Stimulated activated CD8-positive, alpha-beta memory T cell treated with anti-CD3 and anti-CD28 coated beads, Interleukin-4, amount 100 ng/mL, for 1 hour (primary cell): ENCODE measurements at places on chromosomes 3 and 15.

DNA sequence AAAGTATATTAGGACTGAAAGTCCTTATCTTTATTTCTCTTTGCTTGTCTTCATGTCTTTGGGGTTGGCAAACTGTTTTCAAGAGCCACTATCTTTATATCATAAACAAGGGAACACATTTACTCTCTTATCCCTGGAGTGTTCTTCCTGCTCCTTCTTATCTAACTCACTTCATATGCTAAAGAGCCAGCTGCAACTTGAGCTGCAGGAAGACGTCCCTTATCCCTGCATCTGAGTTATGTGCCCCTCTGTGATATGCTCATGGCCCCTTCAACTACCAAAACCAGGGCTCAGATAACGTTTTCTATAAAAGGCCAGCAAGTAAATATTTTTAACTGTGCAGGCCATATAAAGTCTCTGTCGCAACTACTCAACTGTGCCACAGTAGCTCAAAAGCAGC is 137.0 kb upstream of the CRBN start:
- no peak for DNase-seq

DNA sequence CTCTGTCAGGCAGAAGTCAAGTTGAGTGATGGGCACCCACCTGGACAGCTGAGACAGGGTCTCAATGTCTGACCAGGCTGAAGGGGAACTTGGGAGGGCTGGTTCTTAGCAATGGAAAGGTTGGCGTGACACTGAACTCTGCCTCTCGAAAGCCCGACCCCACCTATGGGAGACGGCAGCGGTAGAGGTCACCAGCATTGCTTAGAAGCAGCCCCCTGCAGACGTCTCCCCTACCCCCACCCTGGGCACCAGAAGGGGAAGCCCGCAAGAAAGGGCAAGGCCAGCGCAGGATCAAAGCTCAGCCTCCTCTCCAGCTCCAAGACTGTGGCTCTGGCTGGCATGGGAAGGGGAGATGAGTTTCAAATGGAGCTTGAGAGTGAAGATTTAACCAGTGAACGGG is 184.8 kb upstream of the LYSMD4 start:
- no peak for DNase-seq

DNA sequence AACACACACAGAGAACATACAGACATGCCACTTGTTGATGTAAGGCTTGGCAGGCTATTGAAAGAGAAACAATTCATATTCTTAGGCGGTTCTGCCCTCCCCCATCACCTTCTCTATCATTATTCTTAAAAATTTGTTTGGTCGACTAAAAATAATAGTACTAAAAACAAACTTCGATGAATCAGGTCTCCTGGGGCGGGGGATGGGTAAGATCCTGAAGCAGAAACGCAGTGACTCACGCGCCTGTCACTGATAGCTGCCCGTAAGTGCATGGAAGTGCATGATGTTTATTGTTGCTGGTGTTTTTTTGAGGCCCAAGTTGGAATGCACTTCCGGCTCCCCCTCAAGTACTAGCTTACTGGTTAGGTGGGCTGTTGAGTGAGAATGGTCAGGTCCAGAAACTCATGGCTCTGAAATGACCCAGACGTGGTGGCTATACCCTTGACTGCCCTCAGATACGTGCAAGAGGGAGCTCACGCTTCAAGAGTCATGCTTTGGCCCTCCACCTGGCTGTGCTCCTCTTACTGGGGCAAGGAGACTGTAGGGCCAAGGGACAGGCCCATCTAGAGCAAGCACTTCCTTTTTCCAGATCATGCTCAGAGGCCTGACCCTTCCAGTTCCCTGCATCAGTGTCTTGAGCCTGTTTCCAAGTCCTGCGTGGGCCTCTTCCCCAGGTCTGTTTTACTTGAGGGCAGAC is 10.9 kb downstream of the SMAD3 start:
- DNase-seq: no peak

GRCh38 chr3:177811835-177812234 is 614.6 kb upstream of the TBL1XR1 start:
- DNase-seq: no peak

DNA sequence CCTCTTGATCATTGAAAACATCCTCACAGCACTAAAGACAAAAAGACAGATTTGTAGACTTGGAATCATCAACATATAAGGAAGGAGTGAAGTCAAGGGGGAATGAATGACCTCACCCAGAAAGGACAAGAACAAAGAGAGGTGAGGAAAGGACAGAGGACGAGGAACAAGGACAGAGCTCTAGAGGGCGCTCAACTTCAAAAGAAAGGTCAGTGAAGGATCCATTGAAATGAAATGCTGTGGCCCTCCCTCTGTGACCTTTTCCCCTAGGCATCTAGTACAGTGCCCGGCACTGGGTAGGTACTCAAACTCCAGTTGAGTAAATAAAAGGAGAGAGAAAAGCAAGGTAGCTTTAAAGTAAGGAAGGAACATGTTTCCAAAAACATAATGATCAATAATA is 2.6 kb downstream of the ATP8B4 start:
- DNase-seq: no peak
